ENCODE measurements at places on chromosomes 7 and 10.

DNA sequence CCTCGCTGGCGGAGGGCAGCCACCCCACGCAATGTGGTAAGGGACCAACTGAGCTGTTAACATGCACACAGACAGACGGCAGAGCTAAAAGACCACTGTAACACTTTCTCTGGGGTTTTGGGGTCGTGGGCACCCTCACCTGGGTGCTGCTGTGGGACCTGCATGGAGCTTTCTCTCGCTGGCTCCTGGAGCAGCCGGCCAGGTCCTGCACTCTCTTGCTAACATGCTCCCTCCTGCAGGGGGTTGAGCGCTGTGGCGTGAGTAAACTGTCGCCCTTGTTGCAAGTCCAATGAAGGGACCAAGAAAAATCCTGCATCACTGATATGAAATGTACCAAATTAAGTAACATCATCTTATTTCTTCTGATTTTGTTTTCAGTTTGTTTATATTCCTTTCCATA is 92.0 kb downstream of the ADK start:
- H3K27ac ChIP-seq, result no peak overlapping the region
- no peak for DNase-seq
- no peak overlapping the region for H3K4me3 ChIP-seq
- no peaks in the 10 kb centered on the region for H3K4me1 ChIP-seq

- H3K27me3 ChIP-seq, result no peaks in the 10 kb centered on the region
- no peaks in the 10 kb centered on the region for H3K4me1 ChIP-seq
- no peak overlapping the region for H3K4me3 ChIP-seq
- no peaks in the 10 kb centered on the region for H3K36me3 ChIP-seq
- DNase-seq, result no peak
- H3K27ac ChIP-seq, result no peak overlapping the region
Measured at GRCh38 chr10:60098677-60099601, 192.6 kb upstream of the CCDC6 start.

- H3K4me3 ChIP-seq, result no peak overlapping the region
- H3K36me3 ChIP-seq, result no peaks in the 10 kb centered on the region
- H3K4me1 ChIP-seq, result no peaks in the 10 kb centered on the region
- no peak overlapping the region for H3K27ac ChIP-seq
- peaks cover 8% of the 10 kb centered on the region for H3K27me3 ChIP-seq
Measured at GRCh38 chr7:51229106-51229537, 87.5 kb downstream of the COBL start.

- no peaks in the 10 kb centered on the region for H3K4me1 ChIP-seq
- H3K36me3 ChIP-seq, result no peaks in the 10 kb centered on the region
- H3K4me3 ChIP-seq, result no peak overlapping the region
- no peak overlapping the region for H3K27ac ChIP-seq
- no peaks in the 10 kb centered on the region for H3K27me3 ChIP-seq
Measured at GRCh38 chr7:136890399-136890798, 21.9 kb downstream of the CHRM2 start.

DNA sequence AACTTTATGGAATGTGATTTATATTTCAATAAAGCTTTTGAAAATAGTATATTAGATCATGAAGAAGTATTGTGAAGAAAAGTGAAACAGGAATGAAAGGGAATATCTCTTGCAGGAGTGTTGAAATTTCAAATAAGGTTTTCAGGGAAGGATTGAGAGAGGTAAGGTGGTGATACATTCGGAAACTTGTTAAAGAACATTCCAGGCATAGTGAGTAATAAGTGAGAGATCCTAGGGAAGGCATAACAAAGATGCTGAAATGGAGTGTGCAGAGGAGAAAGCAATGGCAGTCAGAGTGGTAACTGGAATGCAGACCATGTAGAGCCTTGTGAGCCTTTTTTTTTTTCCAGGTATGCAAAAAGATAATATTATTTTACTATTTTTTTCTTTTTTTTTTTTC is 4.1 kb downstream of the OR9A4 start:
- no peak overlapping the region for H3K4me3 ChIP-seq
- no peaks in the 10 kb centered on the region for H3K36me3 ChIP-seq
- no peaks in the 10 kb centered on the region for H3K4me1 ChIP-seq
- DNase-seq, result no peak

- no peak for DNase-seq
- no peak overlapping the region for H3K4me3 ChIP-seq
Measured at GRCh38 chr10:101446947-101447346, 93.0 kb downstream of the BTRC start.

Data from natural killer cell treated with Interleukin-12 subunit alpha and Interleukin-12 subunit beta and Interleukin-15 and Interleukin-18, amount 100 ng/mL, for 72 hours (primary cell).